ENCODE measurements at places on chromosomes 2 and 18.

- DNase-seq = no peak
Observed at GRCh38 chr18:64097497-64097896, 51.4 kb downstream of the LINC00305 start.

- no peak for DNase-seq
Observed at GRCh38 chr18:59627414-59627813, 69.8 kb downstream of the CCBE1 start.

- peak; percentile 99 for DNase-seq
Observed at GRCh38 chr2:26785431-26786206, at the start of gene CENPA. Gene CENPA, plus strand, starts transcription at chr2:26786056. Its CDS starts 141 bp downstream, at chr2:26786197.

GRCh38 chr2:138964418-138964817, 184.2 kb upstream of the NXPH2 start:
- no peak for DNase-seq

DNA sequence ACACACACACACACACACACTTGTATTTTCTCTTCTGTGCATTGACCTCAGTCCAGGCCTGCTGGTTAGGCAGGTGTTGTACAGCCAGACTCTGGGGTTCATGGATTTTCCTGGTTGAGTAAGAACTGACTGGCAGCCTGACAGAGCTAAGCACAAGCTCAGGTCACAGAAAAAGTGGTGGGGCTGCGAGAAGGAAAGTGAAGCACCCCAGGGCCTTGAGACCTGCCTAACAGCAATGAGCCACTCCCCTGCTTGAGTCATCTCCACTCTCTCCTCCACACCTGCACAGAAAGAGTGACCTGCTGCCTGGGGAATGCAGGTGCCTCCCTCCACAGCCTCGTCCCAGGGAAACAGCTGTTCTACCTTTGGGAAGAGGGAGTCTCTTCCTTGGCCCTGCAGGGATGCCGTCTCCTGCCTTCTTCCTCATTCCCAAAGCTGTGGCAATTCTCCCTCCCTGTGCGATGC, 91.4 kb upstream of the LGALSL start:
- no peak for DNase-seq

- no peak for DNase-seq
Observed at GRCh38 chr2:64773461-64774118, 119.9 kb upstream of the SERTAD2 start.

DNA sequence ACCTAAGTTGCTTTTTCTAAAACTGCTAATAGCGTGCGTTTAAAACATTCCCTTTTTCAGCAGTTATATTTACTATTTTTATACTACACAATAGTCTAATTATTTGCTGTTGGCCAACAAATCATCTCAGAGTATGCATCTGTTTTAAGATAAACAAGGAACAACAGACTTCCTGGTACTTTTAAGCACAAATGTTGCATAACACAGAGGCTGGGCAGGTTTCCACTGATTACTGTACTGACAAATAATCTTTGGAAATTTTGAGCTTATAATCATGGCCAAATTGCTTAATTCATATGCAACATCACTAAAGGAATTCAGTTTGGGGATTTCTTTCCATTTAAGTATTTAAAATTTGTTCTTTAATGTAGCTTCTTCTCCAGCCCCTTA, 737.4 kb upstream of the SALL3 start:
- DNase-seq = no peak

GRCh38 chr2:70141212-70141901, 49.5 kb downstream of the C2orf42 start:
- DNase-seq = no peak

GRCh38 chr2:86371527-86371926, 34.1 kb upstream of the REEP1 start:
- no peak for DNase-seq

DNA sequence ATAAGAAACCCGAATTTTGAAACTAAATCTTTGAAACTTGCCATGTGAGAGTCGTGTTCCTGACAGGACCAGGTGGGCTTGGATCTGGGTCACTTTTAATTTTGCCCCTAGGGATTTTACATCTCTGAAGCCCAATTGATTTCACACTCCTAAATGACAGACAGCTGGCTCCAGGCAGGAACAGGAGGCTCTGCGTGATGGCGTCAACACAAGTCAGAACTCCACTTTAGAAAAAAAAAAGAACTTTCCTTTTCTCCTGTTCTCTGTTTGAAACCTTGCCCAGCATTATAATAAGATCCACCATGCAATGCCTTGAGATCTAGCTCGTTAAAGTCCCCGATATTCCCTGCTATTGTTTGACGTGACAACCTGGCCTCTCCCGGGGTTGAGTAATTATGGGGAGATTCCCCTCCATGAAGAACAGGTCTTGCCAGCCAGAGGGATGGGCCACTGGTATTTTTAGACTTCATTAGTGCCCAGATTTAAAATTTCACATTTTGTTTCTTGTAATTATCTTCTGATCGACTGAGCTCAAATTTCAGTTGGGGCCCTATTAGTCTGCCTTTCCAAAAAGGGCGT, 260.3 kb downstream of the KLHL29 start:
- peak; percentile 65 for DNase-seq

- DNase-seq = no peak
Observed at GRCh38 chr2:200763422-200763821, 48.3 kb upstream of the BZW1 start.

- no peak for DNase-seq
Observed at GRCh38 chr2:230913406-230914143, 11.5 kb downstream of the GPR55 start.

GRCh38 chr2:74081030-74081762, 66.5 kb downstream of the BOLA3 start:
- DNase-seq = no peak

GRCh38 chr2:99754210-99754609, 264.4 kb upstream of the REV1 start:
- DNase-seq = no peak

GRCh38 chr2:120977582-120978358, 242.1 kb downstream of the GLI2 start:
- no peak for DNase-seq

DNA sequence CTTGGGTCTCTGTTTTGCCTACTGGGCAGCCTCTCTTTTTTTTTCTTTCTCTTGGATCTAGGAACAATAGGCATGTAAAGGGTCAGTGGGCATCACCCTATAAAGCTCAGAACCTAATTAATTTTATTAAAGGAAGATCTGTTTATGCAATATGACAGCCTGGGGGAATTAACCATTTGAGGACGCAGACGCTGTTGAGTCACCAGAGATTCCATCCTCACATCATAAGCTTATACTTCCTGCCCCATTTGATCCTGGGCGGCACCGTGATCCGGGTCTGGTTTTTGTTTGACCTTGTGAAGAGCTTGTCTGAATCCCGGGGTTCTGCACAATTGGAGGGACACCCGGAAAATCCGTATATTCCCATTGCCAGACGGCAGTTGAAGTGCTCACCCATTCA, 16.8 kb upstream of the BCL11A start:
- DNase-seq = no peak

- DNase-seq = no peak
Observed at GRCh38 chr2:58891828-58892377, 650.8 kb upstream of the FANCL start.

DNA sequence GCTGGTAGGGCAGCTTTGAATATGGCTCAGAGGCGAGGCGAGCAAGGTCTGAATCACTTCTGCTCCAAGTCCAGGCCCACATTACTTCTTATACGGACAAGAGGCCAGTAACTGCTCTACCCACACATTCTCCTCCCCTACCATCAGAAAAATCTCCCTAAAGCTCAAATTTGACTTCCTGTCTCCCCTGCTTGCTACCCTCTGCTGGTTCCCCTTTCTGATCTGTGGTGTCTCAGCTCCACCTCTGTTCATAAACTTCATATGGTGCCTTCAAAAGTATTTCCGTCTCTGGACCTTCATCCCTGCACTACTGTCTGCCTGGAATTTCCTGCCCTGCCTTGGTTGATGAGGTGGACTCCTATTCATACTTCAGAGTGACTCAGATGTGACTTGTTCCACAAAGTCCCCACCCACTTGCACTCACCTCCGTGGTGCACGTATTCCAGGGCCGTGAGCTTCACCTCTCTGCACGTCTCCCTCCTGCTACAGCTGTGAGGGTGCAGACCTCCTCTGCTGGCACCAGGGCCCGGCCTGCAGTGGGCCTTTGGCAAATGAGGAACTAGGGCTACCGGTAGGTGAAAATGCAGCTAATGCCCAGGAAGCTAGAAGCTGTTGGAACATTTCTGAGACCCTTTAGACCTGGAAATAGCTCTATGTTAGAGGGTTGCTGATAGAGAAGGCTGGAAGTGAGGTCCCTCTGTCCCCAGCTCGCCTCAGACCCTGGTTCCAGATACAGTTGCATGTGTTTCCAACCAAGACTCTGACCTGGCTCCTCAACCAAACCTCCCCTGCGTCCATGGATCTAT, 24.6 kb upstream of the KCMF1 start:
- no peak for DNase-seq

Data from NCI-H2171 (cell line).